ENCODE measurements at places on chromosomes 5 and 9.

DNA sequence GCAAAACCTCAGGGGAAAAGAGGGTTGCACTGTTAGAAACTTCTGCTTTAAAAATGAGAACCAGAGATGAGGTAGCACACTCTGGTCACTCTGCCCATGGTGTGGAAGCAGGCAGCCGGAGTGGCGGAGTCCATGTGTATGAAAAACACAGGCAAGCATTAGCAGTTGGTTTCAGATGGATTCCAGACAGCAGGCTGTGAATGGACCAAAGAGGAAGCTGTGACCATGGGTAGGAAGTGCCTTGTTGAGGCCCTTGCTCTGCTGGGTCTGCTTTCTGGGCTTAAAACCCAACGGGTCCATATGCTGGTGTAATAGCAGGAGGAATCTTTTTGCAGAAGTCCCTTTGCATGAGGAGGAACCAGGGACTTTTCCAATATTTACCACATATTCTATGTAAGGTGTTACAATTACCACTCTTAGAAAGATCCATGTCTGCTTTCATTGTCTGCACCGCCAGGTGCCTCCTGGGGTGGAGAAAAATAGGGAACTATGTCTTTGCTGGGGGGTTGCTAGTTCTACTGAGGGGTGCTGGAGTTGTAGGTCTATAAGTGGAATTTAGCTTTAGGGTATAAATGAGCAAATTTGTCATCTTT lies 77.0 kb downstream of the ANKRD55 start:
- no peak for DNase-seq

- no peak for DNase-seq
Measured at GRCh38 chr5:167402671-167403070, 888.8 kb upstream of the WWC1 start.

GRCh38 chr9:132487351-132487791 lies 77.4 kb downstream of the CFAP77 start:
- DNase-seq, result no peak

GRCh38 chr9:83623679-83624076 lies 735 bp downstream of the IDNK start:
- DNase-seq, result no peak

GRCh38 chr9:114732823-114733222 lies 50.8 kb upstream of the TEX48 start:
- DNase-seq, result no peak

Measured in stimulated activated CD4-positive, alpha-beta T cell treated with anti-CD3 and anti-CD28 coated beads, Interleukin-12 subunit alpha, Interleukin-12 subunit beta, amount 100 ng/mL, for 4 hours (primary cell).